ENCODE measurements at places on chromosomes 12 and 14. TPM values are rescaled to one million over a fixed set of nuclear protein-coding genes. Genes with fewer than 3 reads are reported as not detected.

DNA sequence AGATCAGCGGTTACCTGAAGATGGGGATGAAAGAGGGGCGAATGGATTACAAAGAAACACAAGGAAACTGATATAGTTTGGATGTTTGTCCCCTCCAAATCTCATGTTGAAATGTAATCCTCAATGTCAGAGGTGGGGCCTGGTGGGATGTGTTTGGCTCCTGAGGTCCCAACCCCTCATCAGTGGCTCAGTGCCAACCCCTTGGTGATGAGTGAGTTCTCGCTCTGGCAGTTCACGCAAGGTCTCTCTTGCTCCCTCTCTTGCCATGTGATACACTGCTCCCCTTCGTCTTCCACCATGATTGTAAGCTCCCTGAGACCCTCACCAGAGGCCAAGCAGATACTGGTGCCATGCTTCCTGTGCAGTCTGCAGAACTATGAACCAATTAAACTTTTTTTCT lies 28.0 kb downstream of the ITGA7 start:
- no peak for DNase-seq
- H3K36me3 ChIP-seq, result peaks cover 3% of the 10 kb centered on the region
- H3K4me3 ChIP-seq, result no peak overlapping the region
- no peaks in the 10 kb centered on the region for H3K27me3 ChIP-seq
- H3K4me1 ChIP-seq, result peaks cover 40% of the 10 kb centered on the region

Gene LRP1-AS
- polyA plus RNA-seq, result not detected

DNA sequence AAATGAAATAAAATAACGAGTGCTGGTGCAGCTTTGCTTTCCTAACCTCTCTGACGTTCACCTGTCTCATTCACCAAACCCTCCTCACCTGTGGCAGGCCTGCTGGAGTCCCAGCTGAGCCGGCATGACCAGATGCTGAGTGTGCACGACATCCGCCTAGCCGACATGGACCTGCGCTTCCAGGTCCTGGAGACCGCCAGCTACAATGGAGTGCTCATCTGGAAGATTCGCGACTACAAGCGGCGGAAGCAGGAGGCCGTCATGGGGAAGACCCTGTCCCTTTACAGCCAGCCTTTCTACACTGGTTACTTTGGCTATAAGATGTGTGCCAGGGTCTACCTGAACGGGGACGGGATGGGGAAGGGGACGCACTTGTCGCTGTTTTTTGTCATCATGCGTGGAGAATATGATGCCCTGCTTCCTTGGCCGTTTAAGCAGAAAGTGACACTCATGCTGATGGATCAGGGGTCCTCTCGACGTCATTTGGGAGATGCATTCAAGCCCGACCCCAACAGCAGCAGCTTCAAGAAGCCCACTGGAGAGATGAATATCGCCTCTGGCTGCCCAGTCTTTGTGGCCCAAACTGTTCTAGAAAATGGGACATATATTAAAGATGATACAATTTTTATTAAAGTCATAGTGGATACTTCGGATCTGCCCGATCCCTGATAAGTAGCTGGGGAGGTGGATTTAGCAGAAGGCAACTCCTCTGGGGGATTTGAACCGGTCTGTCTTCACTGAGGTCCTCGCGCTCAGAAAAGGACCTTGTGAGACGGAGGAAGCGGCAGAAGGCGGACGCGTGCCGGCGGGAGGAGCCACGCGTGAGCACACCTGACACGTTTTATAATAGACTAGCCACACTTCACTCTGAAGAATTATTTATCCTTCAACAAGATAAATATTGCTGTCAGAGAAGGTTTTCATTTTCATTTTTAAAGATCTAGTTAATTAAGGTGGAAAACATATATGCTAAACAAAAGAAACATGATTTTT lies 17.1 kb upstream of the AMN start:
- no peak for DNase-seq
- no peaks in the 10 kb centered on the region for H3K27me3 ChIP-seq
- no peak overlapping the region for H3K4me3 ChIP-seq
- H3K27ac ChIP-seq, result no peak overlapping the region

- no peaks in the 10 kb centered on the region for H3K27me3 ChIP-seq
- H3K4me3 ChIP-seq, result no peak overlapping the region
- H3K4me1 ChIP-seq, result peaks cover 3% of the 10 kb centered on the region
- H3K36me3 ChIP-seq, result no peaks in the 10 kb centered on the region
- DNase-seq, result no peak
Measured at GRCh38 chr14:90620568-90621077, 195.6 kb downstream of the TTC7B start.

GRCh38 chr14:78451319-78451695 lies 281.1 kb downstream of the NRXN3 start:
- no peak for DNase-seq
- H3K36me3 ChIP-seq, result no peaks in the 10 kb centered on the region
- no peaks in the 10 kb centered on the region for H3K4me1 ChIP-seq

- H3K4me3 ChIP-seq, result no peak overlapping the region
- no peaks in the 10 kb centered on the region for H3K27me3 ChIP-seq
- no peak for DNase-seq
- peaks cover 22% of the 10 kb centered on the region for H3K4me1 ChIP-seq
- no peak overlapping the region for H3K27ac ChIP-seq
- no peaks in the 10 kb centered on the region for H3K36me3 ChIP-seq
Measured at GRCh38 chr12:89210277-89210676, 142.0 kb downstream of the DUSP6 start.

Gene SLC6A15
- polyA plus RNA-seq, result not detected

Gene CHGA
- polyA plus RNA-seq, result not detected

All from naive B cell (primary cell).